ENCODE measurements at places on chromosomes 3 and 15. TPM values are rescaled to one million over a fixed set of nuclear protein-coding genes. Genes with fewer than 3 reads are reported as not detected.

- no peak for DNase-seq
Measured at GRCh38 chr15:41650806-41651205, 9.4 kb upstream of the MGA start.

Gene CNBP
- 311 TPM for polyA plus RNA-seq

Gene KNSTRN
- 20.0 TPM for polyA plus RNA-seq

- DNase-seq: no peak
Measured at GRCh38 chr3:31936420-31937060, 44.5 kb downstream of the OSBPL10 start.

DNA sequence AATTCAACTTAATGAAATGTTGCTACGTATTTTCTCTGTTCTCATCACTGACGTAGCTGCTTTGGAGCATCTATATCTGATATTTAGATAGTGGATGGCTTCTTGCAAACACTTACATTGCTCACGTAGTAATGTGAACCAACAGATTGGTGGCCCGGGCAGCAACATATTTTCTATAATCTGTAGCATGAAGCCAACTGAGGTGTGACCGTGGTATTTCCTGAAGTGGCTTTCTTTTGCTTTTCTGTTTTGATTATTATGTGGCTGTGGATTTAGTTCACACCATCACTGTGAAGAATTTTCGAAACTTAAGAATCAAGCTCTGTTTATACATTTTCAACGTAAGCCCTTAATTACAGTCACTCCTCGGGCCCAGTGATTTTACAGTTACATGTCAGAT is 288.5 kb downstream of the LPP start:
- DNase-seq: no peak

Gene P4HTM
- polyA plus RNA-seq: 12.4 TPM

GRCh38 chr15:93091465-93091864 is 2.5 kb upstream of the RGMA start:
- DNase-seq: no peak

Gene ADAMTS9
- polyA plus RNA-seq: 66.5 TPM

Gene RNF111
- polyA plus RNA-seq: 24.1 TPM

DNA sequence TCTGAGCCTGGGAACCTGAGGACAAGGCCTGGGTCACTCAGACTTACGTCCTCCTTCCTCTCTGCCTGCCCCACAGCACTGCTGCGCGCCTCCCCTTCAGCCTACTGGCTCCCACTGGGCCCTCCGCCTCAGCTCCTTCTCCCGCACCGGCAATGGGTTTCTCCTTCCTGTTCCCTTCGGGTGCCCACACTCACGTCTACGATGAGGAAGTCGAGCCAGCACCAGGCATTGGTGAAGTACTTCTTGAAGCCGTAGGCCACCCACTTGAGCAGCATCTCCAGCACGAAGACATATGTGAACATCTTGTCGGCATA is 70.0 kb downstream of the EXOG start:
- DNase-seq: no peak

Gene ISY1
- polyA plus RNA-seq: 34.5 TPM

DNA sequence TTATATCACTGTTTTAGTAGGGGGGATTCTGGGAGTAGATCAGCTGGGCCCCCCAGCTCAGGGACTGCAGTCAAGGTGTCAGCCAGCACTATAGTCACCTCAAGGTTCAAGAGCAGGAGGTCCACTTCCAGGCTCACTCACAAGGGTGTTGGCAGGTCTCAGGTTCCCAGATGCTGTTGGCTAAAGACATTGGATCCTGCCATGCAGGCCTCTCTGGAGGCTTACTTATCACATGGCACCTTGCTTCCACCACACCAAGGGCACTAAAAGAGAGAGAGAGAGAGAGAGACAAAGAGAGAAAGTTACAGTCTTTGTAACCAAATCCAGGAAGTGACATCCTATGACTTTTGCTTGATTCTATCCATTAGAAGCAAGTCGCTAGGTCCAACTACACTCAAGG is 7.5 kb upstream of the PPP1R14D start:
- DNase-seq: no peak

Gene LRIG1
- polyA plus RNA-seq: 102 TPM

GRCh38 chr15:63044077-63044644 is 1.6 kb downstream of the TPM1 start:
- DNase-seq: no peak

DNA sequence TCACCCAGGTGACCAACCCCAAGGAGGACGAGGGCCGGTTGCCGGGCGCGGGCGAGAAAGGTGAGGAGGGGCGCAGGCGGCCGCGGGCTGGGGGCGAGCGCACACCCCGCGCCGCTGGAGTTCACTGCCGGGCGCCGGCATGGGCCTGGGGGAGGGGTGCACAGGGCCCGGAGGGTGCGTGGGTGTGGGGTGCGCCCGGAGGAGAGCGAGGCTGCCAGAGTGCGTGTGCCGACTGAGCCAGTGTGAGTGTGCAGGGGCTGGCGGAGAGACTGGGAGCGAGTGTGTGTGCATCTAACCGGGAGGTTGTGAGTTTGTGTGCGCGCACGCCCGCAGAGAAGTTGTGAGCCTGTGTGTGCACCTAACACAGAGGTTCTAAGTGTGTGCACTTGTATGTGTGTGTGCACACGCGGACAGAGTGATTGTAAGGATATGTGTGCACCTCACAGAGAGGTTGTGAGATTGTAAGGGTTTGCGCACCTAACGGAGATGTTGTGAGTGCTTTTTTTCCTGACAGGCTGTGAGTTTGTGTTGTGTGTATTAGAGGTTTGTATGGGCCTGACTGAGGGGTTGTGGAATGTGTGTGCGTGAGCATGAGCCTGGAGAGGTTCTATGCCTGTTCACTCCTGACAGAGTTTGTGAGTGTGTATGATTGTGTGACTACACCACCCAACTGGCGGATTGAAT is 681 bp downstream of the CTDSPL start:
- no peak for DNase-seq

Gene CCDC33
- polyA plus RNA-seq: not detected

DNA sequence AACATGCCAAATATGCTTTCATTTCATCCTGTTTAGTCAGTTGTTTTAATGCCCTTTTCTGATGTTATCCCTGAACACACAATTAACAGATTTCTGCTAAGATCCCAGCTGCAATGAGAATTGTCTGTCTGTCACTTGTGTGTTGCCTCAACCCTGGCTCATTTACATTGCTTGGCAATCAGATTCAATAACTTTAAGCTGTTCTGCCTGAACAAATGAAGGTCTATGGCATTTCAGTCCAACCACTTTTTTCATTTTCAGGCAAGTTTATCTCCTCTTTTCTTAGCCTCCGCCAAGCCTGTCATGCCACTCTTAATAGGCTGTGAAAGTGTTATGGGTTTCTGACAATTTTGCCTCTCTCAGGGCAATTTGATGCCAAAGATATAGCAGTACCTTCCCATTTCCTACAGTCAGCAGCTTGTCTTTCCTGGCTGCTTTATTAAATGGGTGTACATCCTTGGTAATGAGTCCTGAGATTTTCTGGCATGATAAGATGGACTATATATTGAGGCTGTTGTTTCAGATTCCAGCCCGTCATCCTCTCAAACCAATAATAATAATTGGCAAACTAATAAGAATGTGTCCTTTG is 68.7 kb upstream of the ADAMTS9 start:
- DNase-seq: no peak

Gene KIF23
- 14.2 TPM for polyA plus RNA-seq

DNA sequence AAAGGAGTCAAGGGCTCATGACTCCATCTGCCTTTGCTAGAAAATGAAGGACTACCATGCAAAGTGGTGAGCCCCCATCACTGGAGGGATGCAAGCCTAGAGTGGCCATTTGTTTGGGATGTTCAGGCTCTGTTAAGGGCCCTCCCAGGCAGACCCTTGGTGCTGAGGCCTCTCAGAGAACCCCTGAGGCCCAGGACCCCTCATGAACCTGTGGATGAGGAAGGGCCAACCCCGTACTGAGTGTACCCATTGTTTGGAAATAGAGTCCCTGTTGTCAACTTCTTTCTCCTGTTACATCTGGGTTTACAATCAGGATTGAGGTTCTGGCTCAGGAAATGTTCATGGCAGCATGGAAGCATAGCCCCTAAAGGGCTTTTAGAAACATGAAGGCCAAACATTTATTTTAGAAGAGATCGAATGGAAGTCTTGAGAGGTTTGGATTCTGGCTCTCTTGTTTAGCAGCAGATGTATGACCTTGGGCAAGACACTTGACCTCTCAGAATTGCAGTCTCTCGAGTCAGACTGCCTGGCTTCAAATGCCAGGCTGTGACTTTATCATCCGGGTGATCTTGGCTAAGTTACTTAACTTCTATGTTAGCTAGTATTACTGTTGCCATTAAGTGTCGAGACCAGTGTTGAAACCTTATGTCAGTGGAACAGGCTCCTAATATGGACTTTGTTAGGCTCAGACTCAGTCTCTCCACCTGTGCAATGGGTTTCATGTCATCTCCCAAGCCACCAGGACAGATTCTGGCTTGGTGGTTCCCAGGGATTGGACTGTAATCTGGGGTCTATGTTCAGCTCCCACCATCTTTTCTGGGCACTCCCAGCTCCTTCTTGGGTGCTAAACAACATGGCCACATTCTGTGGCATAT is 12.4 kb downstream of the ITGA11 start:
- no peak for DNase-seq

Gene TM2D3
- 32.8 TPM for polyA plus RNA-seq

DNA sequence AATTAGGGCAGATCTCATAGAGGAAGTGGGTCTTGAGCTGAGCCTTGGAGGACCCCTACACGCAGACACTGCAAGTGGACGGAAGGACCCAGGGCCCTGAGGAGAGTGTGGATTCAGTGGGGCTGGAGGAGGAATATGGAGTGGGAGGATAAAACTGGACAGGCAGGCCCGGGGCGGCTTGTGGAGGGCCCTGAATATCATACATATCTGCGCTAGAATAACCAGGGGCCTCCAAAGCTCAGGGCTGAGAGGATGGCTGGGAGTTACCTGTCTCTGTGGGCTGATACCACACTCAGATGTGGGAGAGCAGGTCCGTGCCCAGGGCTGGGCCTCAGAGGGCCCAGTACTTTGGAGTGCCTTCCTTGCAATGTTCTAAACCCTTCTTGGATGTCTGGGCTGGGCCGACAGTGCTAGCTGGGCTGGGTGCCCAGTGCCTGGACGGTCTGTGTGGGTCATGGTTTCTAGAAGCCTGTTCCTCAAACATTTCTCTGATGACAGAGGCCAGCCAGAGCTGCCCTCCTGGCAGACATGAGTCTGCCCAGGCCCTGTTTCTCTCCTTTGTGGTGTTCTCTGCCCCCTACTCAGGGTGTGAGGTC is 29.6 kb downstream of the CHRD start:
- no peak for DNase-seq

GRCh38 chr15:83954506-83954905 is 281.1 kb upstream of the GOLGA6L4 start:
- no peak for DNase-seq

DNA sequence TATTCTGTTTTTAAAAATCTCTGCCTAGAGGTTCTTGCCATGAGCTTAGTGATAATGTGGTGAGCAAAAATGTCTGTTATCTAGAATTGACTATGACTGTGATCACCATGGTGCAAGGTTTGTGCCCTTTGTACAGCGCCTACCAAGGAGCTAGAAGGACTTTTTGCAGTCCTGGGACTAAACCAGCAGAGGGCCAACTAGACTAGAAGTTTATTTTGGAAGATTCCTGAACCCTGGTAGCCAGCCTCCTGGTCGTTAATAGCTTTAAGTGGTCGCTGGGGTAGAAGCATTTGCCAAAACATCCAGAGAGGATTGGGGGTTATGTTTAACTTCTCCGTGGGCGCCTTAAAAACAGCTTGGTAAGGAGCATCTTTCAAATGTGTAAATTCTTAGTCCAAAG is 7.8 kb downstream of the SCG5 start:
- no peak for DNase-seq

DNA sequence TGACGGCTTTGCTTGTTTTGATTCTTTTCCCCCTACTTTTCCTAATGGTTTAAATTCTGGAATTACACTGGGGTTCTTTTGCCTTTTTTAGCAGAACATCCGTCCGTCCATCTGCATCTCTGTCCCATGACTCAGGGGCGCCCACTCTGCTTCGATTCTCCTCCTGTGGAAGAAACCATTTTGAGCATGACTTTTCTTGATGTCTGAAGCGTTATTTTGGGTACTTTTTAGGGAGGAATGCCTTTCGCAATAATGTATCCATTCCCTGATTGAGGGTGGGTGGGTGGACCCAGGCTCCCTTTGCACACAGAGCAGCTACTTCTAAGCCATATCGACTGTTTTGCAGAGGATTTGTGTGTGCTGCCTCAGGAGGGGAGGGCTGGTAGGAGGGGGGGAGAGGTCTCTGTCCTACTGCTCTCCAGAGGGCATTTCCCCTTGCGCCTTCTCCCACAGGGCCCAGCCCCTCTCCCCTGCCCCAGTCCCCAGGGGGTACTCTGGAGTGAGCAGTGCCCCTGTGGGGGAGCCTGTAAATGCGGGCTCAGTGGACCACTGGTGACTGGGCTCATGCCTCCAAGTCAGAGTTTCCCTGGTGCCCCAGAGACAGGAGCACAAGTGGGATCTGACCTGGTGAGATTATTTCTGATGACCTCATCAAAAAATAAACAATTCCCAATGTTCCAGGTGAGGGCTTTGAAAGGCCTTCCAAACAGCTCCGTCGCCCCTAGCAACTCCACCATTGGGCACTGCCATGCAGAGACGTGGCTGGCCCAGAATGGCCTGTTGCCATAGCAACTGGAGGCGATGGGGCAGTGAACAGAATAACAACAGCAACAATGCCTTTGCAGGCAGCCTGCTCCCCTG is 19.5 kb upstream of the BSN start:
- DNase-seq: no peak

Gene GPR171
- not detected for polyA plus RNA-seq

Gene FRMD4B
- 14.0 TPM for polyA plus RNA-seq

Gene MAGEL2
- 19.6 TPM for polyA plus RNA-seq

GRCh38 chr15:82655606-82656005 is 8.4 kb upstream of the CPEB1 start:
- DNase-seq: no peak

GRCh38 chr3:98325055-98325454 is 28.6 kb upstream of the OR5K4 start:
- DNase-seq: no peak

GRCh38 chr3:58471025-58471887 is 20.6 kb upstream of the KCTD6 start:
- no peak for DNase-seq

DNA sequence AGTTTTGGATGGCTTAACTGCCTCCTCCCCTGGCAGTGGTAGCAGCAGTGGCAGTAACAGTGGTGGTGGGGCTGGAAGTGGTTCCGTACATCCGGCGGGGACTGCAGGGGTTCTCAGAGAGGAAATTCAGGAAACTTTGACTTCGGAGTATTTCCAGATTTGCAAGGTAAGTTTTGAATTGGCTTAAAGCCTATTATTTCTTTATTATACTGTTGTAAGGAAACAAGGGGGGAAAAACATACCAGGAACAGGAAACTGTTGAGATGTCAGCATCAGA is 1.5 kb downstream of the STXBP5L start:
- DNase-seq: no peak

GRCh38 chr3:46565607-46566039 is 479 bp downstream of the LRRC2 start:
- DNase-seq: no peak

GRCh38 chr3:136949146-136949545 is 8.6 kb upstream of the IL20RB start:
- DNase-seq: no peak

Gene HRH1
- polyA plus RNA-seq: 3.0 TPM
